Gastroesophageal sphincter (tissue), 4 donors: ENCODE measurements at places on chromosomes 16 and 17. TPM values are rescaled to one million over a fixed set of nuclear protein-coding genes. Genes with fewer than 3 reads are reported as not detected.

PYCARD gene
- 9.4 TPM for total RNA-seq

ANKRD40 gene
- total RNA-seq, result 81.4 TPM

ST6GALNAC1 gene
- total RNA-seq, result 3.9 TPM

ICAM2 gene
- total RNA-seq, result 51.0 TPM

GLYR1 gene
- total RNA-seq, result 106 TPM

ARL5C gene
- total RNA-seq, result not detected

SAMD14 gene
- 1.3 TPM for total RNA-seq

KRT33B gene
- total RNA-seq, result not detected

SCGB1C2 gene
- total RNA-seq, result not detected

RAB37 gene
- total RNA-seq, result 1.5 TPM

ATP2C2 gene
- not detected for total RNA-seq

CDRT15L2 gene
- not detected for total RNA-seq

IRX6 gene
- total RNA-seq, result 0.12 TPM

AMFR gene
- total RNA-seq, result 176 TPM

TP53TG3F gene
- not detected for total RNA-seq

ZNF785 gene
- total RNA-seq, result 12.1 TPM

DOC2B gene
- total RNA-seq, result 11.5 TPM

TMEM132E gene
- not detected for total RNA-seq

TMEM100 gene
- 9.0 TPM for total RNA-seq

MAP2K4 gene
- 37.3 TPM for total RNA-seq

TENT4B gene
- 13.9 TPM for total RNA-seq

MT1H gene
- not detected for total RNA-seq

RAB26 gene
- not detected for total RNA-seq

GNAO1 gene
- 21.0 TPM for total RNA-seq

SLC6A2 gene
- 0.62 TPM for total RNA-seq

TPSG1 gene
- not detected for total RNA-seq

WNK4 gene
- 0.78 TPM for total RNA-seq

PSMD3 gene
- 105 TPM for total RNA-seq

ABCA10 gene
- total RNA-seq, result 15.1 TPM

TBC1D3G gene
- 0.31 TPM for total RNA-seq

LAT gene
- total RNA-seq, result 5.9 TPM

ATP1B2 gene
- total RNA-seq, result 1.6 TPM

TGFB1I1 gene
- 438 TPM for total RNA-seq

C17orf50 gene
- total RNA-seq, result not detected

HSPB9 gene
- total RNA-seq, result not detected

SLC38A8 gene
- total RNA-seq, result not detected

GPATCH8 gene
- 32.7 TPM for total RNA-seq

TMEM114 gene
- total RNA-seq, result not detected

SPPL2C gene
- total RNA-seq, result not detected

P2RX5 gene
- total RNA-seq, result not detected

SLC16A5 gene
- total RNA-seq, result 5.3 TPM
